ENCODE measurements at places on chromosomes 1 and 21. TPM values are rescaled to one million over a fixed set of nuclear protein-coding genes. Genes with fewer than 3 reads are reported as not detected.

KCNC4 gene
- 0.86 TPM for total RNA-seq

SIM2 gene
- 5.1 TPM for total RNA-seq

RPTN gene
- total RNA-seq, result not detected

OR2L5 gene
- not detected for total RNA-seq

CNR2 gene
- total RNA-seq, result not detected

UTP11 gene
- total RNA-seq, result 69.8 TPM

AADACL3 gene
- total RNA-seq, result not detected

DNA sequence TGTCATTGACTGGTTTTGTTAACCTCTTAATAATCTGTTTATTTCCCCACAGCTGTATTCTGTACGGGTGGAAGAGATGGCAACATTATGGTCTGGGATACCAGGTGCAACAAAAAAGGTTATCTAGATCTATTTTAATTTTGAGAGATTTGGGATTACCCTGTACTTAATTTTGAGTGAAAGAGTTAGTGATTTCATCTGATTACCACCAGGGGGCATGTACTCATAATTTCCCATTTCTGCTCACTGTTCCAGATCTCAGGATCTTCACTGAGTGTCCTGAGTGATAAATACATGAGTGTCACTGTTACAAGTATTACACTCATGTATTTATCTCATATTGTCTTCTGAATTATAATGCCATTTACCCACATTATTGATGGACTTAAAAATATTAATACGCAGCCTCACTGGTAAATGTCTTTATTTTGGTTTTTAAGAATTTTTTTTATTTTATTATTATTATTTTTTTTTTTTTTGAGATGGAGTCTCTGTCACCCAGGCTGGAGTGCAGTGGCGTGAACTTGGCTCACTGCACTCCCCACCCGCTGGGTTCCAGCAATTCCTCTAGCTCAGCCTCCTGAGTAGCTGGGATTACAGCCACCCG lies 27.4 kb downstream of the DTL start:
- peak; percentile 43 for DNase-seq

DNA sequence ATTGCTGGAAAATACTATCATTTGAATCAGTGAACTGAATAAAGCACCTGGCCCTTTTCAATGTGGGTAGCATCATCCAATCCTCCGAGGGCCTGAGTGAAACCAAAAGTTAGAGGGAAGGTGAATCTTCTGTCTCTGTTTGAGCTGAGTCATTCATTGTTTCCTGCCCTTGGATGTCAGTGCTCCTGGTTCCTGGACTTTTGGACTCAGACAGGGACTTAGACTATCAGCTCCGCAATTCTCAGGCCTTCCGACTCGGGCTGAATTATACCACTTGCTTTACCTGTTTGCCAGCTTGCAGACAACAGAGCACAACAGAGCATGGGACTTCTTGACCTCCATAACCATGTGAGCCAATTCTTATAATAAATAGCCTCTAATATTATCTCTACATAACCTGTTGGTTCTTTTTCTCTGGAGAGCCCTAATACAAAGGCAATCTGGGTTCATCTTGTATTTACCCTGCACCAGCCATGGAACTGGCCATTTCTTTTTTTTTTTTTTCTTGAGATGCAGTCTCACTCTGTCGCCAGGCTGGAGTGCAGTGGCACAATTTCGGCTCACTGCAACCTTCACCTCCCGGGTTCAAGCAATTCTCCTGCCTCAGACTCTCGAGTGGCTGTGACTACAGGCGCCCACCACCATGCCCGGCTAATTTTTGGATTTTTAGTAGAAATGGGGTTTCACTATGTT lies 19.2 kb upstream of the VASH2 start:
- no peak for DNase-seq

DNA sequence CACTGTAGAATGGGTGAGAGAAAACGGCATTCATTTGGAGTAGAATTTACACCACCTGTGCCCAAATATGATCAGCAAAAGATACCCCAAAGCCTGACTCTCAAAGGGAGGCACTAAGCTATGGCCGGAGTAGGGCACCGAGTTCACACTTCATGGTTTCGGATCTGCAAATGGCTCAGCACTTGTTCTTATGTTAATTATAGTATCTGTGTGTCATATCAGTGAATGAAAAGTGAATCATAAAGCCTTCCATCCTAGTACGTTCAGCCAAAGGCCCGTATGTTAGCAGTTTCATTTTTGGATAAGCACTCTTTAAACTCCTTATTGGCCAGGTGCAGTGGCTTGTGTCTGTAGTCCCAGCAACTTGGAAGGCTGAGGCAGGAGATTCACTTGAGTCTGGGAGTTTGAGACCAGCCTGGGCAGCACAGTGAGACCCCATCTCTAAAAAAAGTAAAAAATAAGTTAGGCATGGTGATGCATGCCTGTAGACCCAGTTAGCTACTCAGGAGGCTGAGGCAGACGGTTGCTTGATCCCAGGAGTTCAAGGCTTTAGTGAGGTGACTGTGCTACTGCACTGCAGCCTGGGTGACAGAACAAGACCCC lies 4.9 kb upstream of the CORT start:
- DNase-seq, result no peak

DNA sequence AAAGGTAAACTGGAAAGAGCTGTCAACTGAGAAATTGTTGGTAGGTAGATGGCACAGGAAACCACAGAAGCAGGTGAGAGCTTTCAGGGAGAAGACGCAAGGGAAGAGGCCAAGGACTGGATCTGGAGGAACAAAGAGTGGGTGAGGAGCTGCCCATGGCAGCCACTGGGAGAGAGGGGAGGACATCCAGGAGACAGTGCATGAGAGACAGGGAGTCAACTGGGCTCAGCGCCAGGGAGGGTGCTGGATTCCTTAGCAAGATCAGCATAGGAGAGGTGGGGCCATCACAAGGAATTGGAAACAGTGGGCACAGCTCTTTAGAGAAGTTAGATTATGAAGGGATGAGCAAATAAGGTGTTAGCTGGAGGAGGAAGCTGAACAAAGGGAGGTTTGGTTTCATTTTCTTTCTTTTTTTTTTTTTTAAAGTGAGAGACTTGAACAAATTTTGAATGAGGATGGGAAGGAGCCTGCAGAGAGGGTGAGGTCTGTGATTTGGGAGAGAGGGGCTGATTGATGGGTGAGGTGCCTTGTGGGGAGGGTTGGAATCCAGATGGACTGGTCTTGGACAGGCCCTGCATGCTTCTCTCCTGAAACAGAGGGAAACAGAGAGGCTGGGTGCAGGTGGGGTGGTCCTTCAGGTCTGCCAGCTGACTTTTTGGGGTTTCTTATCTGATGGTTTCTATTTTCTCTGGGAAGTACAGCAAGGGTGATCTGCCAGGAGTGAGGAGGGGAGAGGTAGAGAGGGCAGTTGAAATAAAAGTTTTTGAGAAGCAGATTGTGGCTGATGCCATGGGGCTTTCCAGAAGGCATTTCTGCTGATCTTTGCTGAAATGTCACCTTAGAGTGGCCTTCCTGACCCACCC lies 5.4 kb downstream of the CYP4B1 start:
- no peak for DNase-seq

- DNase-seq, result peak; percentile 70
Observed at GRCh38 chr1:245153081-245153551, 1.7 kb upstream of the KIF26B start.

GRCh38 chr1:12244078-12244477 lies 14.2 kb downstream of the VPS13D start:
- no peak for DNase-seq

DNA sequence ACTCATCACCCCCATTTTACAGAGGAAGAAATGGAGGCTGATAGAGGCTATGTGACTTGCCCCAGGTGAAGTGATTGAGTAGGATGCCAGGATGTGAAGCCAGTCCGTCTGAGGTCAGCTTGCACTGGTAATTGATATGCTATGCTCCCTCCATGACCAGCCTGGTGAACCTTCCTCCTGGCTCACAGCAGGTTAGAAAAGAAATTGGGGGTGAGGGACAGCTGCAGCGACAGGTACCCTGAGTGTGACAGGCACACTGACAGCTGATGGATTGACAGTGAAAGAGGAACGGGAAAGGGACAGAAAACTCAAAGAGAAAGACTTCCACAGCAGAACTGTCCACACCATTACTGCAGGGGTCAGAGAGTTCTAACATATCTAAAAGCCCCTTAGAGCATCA lies 102.1 kb downstream of the SUSD4 start:
- DNase-seq, result no peak

DNA sequence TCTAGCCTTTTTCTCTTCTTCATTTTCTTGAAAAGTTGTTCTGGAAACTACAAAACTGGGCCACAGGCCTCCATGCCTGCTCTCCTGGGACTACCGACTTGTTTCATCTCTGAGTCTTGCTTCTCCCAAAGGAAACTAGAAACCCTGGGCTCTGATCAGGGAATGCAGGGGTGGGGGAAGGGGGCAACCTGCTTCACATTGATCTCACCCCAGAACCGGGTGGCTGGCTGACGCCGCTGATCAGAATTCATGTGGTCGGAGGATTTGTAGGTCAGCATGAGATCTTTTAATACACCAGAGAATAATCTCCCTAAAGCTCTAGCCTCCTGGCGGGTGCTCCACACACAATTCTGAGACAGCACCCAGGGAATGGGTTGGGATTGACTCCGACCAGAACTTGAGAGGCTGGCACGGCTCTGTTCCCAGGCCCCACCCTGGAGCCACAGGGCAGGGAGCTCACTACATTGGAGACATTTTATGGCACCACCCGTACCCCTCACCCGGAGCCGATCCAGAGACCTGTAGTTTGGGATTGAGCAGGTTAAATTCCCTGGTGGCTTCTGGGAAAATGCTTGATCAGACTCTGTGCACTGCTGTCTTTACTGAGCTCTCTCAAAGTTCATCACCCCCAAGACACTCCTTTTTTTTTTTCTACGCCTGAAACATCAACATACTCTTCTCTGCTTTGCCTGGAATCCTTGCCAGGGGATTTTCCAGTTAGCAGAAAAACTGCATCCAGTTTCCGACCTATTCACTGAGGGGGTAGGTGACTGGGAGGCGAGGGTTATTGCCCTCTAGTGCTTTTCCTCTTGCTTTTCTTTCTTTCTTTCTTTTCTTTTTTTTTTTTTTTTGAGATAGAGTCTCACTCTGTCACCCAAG lies 12.2 kb upstream of the ARHGEF10L start:
- peak; percentile 67 for DNase-seq

DNA sequence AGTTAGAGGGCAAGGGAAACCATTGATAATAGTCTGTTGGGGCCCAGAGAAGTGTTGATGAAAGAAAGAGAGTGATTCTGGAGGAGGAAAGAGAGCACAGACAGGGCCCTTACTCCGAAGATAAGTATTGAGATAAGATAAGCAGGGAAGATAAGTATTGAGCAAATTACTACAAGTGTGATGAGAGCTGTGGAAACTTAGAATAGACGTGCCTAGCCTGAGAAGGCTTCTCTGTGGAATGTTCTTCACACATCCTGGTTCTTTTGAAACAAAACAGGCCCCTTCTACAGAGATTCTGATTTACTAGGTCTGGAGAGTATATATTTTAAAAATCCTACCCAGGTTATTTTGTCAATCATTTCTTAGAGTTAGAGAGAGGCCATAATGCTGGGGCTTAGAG lies 26.4 kb downstream of the FNBP1L start:
- no peak for DNase-seq

- DNase-seq, result no peak
Observed at GRCh38 chr1:47624531-47624930, 186.7 kb downstream of the FOXD2 start.

- no peak for DNase-seq
Observed at GRCh38 chr1:1517973-1518620, 6.1 kb downstream of the ATAD3A start.

DNA sequence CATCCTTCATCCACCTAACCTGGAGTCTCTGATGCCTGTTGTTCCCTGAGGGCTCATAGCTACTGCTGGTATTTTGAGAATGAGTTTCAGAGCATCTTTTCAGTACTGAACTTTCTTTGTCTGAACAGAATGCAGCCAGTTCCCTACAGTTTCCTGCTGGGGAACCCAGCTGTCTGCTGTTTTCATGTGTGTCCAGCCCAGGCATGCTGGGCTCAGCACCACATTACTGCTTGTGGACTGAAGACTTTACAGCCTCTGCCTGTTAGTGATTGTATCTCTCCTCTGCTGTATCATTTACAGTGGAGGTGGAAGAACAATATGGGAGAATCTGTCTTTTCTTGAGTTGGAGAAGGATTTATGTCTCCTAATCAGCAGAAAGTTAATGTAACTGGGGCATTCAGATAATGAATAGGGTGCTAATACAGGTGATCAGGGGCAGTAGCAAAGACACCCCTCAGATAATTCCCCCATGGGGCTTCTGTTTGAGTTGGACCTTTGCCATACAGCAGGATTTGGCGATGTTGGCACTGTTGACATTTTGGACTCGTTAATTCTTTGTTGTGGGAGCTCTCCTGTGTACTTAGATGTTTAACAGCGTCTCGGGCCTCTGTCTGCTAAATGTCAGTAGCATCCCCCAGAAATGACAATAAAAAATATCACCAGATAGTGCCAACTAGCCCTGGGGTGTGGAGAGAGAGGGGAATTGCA lies 207.7 kb downstream of the HHAT start:
- no peak for DNase-seq

- DNase-seq, result no peak
Observed at GRCh38 chr21:15208786-15209185, 144.0 kb upstream of the NRIP1 start.

DNA sequence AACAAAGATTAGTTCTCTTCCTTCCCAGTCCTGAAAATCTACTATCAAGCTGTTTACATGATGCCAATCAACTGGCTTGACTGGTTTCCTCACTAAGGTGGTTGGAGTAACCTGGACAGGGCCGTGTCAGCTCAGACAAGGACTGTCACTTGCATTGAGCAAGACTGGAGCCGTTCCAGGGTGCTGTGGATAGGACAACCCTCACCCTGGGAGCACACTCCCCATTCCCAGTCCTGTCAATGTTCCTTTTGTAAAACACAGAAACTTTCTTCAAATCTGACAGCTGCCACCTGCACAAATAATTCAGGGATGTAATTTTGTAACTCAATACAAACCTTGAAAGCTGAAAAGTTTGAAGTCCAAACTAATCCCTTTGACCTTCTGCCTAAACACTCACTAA lies 31.4 kb downstream of the PLPP3 start:
- no peak for DNase-seq

DNA sequence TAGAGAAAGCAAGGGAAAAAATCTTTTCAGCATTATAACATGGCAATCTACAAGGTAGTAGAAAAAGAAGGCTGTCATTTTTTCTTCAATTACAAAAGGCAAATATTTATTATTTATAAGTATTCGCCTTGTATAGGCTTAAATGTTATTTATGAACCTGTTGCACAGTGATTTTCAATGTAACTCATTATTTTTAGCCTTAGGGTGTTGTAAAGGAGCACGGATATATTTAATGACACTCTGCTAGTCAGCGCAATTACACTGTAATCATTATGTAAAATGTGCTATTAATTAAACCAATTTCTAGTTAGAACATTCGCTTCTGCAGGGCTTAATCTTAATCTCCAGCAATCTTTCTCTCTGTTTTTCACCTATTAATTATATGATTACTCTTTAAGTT lies 145.0 kb downstream of the ATG4C start:
- DNase-seq, result no peak

DNA sequence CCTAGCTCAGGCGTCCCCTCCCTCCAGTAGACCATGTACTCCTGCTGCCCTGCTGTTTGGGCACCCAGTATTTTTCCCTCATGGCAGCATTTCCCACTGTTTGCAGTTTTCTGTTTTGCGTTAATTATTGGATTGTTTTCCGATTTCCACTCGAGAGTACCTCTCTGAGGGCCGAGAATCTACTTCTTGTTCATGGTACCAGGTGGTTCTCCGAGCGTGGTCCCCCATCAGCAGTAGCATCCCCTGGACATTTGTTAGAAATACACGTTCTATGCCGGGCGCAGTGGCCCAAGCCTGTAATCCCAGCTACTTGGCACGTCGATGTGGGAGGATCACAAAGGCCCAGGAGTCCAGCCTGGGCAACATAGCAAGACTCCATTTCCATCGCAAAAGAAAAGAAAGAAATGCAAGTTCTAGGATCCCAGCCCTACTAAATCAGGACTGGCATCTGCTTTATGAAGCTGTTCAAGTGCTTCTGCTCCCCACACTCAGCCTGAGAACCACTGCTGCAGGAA lies 690 bp downstream of the RRP1 start:
- DNase-seq, result no peak

All from A172 (cell line).